ENCODE measurements at places on chromosomes 3 and 15.

GRCh38 chr15:84600331-84600686 is 500 bp upstream of the ZSCAN2 start:
- peak; percentile 36 for DNase-seq

DNA sequence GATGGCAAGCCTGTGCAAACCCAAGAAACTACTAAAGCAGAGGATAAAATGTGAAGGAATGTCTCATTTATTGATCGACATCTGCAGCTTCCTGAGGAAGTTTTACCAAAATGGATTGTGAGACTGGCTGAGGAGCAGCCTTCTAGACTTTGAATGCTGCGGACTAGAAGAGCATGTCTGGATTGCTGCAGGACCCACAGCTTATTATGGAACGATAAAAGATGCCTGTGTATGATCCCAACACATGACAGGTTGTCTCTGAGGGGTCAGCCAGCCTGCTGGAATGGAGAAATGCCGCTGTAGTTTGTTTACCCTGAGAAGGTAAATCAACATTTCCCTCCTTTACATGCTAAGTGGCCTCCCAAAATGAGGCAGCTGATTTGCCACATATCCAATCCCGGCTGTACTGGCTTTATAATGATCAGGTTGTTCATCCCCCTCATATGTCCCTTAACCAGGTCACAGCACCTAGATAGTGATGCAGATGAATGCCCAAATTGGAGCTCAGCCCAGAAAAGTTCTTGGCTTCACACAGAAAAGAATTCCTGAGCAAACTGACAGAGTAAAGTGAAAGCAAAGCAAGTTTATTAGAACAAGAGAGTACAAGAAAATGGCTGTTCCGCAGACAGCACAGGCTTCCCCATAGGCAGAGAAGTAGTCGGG is 63.9 kb downstream of the IL12A start:
- no peak for DNase-seq

GRCh38 chr15:40829115-40829514 is 607 bp upstream of the PPP1R14D start:
- no peak for DNase-seq

DNA sequence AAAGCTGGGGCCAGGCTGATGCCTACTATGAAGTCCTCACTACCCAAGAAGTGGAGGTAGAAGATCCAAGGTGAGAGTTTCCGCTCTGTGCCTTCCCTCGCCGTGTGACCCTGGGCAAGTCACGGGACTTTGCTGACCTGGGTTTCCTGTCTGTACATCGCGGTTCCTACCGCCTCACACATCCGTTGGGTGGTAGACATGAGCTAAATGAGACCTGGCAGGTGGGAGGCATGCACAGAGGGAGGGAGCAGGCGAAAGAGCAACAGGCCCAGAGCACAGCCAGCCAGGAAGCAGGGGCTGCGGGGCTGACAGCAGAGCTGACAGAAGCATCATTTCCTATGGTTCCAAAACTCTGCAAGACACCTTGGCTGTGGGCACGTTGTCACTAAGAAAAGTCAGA is 157.3 kb upstream of the BHLHE40 start:
- peak; percentile 75 for DNase-seq

- no peak for DNase-seq
Observed at GRCh38 chr15:65818927-65819562, 27.0 kb upstream of the DENND4A start.

Data from activated effector memory CD4-positive, alpha-beta T cell treated with Interleukin-2 at 50 U/mL for 16 hours (primary cell).